ENCODE measurements at places on chromosomes 7 and 10. TPM values are rescaled to one million over a fixed set of nuclear protein-coding genes. Genes with fewer than 3 reads are reported as not detected.
A peak's percentile ranks its signal among the peaks of the same experiment; 100 is the strongest.

The TSPAN12 gene
- 7.0 TPM for polyA plus RNA-seq

- peak; percentile 51 for DNase-seq
Observed at GRCh38 chr10:75972491-75973276, 541.3 kb downstream of the LRMDA start.

DNA sequence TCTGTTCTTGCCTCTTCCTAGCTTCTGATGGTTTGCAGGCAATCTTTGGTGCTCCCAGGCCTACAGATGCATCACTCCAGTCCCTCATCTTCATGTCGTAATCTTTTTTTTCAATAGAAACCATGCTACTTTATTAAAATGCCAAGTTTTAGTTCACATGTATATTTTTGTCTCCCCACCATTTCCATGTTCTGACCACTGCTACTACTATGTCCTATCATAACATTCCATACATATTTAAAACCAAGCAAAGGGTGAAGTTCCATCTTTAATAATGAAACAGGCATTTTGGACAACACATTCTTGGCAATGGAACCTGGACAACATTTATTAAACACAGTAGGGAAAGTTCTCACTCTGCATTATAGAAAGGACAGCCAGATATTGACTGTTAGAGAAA is 58.8 kb downstream of the ZNF518A start:
- DNase-seq = no peak

The CCDC6 gene
- 14.5 TPM for polyA plus RNA-seq

DNA sequence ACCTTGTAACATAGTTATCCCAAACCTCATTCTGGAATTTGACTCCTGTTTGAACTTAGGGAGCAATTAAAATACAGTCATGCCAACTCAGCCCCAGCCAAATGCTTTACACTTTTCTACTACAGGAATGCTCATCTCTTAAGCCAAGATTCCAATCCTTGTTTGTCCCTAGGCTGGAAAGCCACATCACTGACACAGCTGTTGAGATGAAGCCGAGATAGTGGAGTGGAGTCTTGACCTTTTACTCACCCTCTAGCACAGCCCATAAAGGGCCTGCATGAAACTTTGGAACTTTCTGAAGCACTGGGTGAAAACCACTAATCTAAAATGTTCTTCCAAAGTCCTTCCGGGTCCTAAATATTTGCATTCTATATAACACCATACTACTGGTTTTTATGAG is 247.3 kb downstream of the ETV1 start:
- peak; percentile 64 for DNase-seq

GRCh38 chr10:91251430-91252056 is 31.1 kb downstream of the PCGF5 start:
- DNase-seq = peak; percentile 66

DNA sequence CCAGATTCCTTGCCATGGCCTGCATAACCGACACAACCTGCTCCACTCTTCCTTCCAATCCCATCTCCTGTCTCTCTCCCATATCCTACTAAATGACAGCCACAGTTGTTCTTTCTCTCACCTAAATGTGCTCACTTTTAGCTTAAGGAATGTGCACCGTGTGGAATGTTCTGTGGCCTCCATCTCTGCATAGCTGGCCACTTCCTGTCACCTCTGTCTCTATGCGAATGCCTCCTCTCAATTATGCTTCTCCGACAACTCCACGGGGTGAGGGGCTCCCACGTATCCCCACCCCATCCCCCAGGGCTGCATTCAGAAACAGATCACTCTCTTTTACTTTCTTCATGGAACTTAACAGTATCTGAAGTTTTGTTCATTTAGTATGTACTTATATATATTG is 110.7 kb downstream of the RAB18 start:
- no peak for DNase-seq

GRCh38 chr7:74718336-74718735 is 55.5 kb upstream of the NCF1 start:
- DNase-seq = no peak

- DNase-seq = no peak
Observed at GRCh38 chr7:28095231-28095630, 85.4 kb downstream of the JAZF1 start.

The LRRC18 gene
- not detected for polyA plus RNA-seq

DNA sequence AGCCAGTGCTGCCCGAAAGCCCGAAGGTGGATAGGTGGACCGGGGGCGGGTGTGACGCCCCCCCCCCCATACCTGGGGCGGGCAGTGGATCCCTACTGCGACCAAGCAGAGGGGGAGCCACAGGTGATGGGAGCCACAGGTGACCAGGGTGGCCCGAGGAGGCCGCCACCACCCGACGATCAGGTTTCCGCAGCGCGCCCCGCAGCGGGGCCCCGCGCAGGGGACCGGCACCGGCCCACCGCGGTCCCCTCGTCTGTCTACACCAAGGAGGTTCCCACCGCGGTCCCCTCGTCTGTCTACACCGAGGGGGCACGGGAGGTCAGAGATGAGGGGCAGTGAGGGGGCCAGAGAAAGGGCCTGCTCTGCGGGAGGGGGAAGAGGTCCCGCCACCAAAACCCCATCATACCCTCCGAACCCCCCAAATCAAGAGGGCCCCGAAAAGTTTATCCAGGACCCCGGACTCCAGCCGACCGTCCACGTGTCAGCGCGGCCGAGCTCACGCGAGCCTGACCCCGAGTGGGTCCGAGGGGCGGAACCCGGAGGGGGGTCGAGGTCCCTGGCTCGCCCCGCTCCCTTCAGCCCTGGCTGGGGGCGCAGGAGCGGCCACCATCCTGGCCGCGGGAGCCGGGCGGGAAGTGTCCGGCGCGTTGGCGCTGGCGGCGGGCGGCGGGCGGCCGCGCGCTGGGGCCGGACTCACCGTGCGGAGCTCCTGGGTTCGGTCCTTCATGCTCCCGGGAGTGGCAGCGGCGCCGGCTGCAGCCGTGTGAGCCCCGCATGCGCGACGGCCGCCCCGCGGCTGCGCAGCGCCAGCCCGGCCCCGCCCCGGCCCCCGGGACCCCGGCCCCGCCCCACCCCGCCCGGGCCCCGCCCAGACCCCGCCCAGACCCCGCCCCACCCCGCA is at the start of gene STX1A:
TSS of gene STX1A (minus strand) at position 765 of the 901 bp plus-strand sequence. CDS start at position 727, 38 bp downstream.
- peak; percentile 75 for DNase-seq

GRCh38 chr7:131151034-131151433 is 176.6 kb upstream of the MKLN1 start:
- DNase-seq = no peak

The PDK4 gene
- polyA plus RNA-seq = 0.37 TPM

The SORCS3 gene
- polyA plus RNA-seq = 14.3 TPM

DNA sequence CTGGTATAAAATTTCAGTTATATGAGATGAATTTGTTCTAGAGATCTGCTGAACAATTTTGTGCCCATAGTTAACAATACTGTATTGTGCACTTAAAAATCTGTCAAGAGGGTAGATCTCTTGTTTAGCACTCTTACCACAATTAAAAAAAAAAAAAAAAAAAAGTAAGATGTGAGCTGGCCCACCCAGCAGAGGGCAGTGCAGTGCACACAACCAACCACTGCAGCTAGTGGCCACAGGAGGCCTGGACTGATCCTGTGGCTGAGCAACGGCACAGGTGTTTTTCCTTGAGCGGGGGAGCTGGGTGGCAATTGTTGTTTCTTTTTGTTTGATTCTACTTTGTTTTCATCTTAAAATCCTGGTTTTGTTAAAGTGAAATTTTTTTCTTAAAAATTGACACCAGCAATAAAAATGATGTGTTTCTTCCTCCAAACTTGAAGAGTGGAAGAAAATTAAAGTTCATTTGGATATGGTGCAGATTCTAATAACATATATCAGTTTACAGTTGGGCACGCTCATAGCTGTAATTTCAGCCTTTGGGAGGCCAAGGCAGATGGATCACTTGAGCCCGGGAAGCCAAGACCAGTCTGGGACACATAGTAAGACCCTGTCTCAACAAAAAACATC is 171.1 kb upstream of the TBX20 start:
- DNase-seq = peak; percentile 73

The NXPH1 gene
- 1.7 TPM for polyA plus RNA-seq

DNA sequence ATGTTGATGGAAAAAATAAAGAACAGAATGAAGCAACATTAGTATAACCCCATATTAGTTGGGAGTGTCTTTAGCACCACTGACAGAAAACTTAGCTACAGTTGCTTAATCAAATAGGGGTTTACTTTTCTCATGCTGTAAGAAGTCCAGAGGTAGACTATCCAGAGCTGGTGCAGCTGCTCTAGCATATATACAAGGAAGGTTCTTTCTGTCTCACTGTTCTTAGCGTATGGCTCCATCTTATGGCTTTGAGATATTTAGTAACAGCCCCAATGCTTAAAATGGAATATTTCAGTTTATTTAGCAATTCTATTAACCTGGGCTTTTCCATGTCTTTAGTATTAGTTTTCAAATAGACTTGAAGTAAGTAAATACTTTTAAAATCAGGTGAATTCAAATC is 15.2 kb upstream of the WNT2 start:
- DNase-seq = no peak

The RHBDD2 gene
- 190 TPM for polyA plus RNA-seq

The URGCP gene
- 42.7 TPM for polyA plus RNA-seq

DNA sequence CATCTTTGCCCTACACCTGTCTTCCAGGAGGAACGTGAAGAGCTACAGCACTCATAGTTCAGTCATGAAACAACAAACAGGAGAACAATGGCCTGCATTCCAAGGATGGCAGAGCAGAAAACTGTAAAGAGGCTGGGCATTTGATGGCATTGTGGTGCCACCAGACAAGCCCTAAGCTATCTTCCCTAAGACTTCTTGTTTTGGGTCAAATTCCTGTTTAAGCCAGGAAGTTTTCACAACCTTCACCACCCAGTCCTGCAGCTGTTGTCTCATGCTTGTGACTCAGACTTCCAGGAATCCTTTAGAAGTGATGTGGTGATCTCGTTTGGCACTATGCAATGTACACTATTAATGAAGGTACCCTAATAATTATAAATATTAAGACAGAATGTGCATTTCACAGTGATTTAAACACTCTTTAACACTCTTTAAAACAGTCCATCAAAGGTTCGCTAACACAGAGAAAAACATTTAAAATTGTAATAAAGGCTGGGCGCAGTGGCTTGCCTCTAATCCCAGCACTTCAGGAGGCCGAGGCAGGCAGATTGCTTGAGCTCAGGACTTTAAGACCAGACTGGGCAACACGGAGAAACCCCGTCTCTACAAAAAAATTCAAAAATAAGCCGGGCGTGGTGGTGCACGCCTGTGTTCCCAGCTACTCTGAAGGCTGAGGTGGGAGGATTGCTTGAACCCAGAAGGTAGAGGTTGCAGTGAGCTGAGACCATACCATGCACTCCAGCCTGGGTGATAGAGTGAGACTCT is 2.7 kb upstream of the HERPUD2 start:
- DNase-seq = peak; percentile 67

The CNTNAP2 gene
- polyA plus RNA-seq = 5.1 TPM

DNA sequence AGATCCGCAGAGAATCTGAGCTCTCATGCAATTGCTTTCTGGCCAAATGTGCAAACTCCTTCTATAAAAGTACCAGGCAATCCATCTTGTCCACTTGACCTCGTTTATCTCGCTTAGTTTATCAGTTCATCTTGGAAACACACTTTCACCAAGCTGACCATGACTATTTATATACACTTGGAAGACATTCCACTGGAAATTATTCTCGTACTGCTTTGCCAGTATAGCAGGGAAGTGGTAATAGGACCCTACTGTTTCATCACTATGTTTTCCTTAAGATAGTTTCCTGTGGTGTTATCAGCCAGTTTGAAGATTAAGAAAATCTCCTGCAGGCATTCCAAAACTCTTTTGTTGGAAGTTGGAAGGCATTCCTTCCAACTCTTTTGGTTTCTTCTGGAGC is 115.3 kb upstream of the FAM171A1 start:
- peak; percentile 86 for DNase-seq

The TMEM176A gene
- polyA plus RNA-seq = 35.7 TPM

- DNase-seq = no peak
Observed at GRCh38 chr10:114518401-114519305, 114.4 kb upstream of the AFAP1L2 start.

GRCh38 chr10:72253578-72253977 is 20.1 kb upstream of the DDIT4 start:
- no peak for DNase-seq

- DNase-seq = no peak
Observed at GRCh38 chr10:119673271-119673670, 22.1 kb downstream of the BAG3 start.

- no peak for DNase-seq
Observed at GRCh38 chr10:56231436-56231835, 129.6 kb downstream of the ZWINT start.

GRCh38 chr10:36256948-36257356 is 614.9 kb upstream of the FZD8 start:
- DNase-seq = peak; percentile 87

The LRIT1 gene
- not detected for polyA plus RNA-seq

The NPSR1 gene
- not detected for polyA plus RNA-seq

- no peak for DNase-seq
Observed at GRCh38 chr10:118838364-118838763, 83.6 kb upstream of the CACUL1 start.

DNA sequence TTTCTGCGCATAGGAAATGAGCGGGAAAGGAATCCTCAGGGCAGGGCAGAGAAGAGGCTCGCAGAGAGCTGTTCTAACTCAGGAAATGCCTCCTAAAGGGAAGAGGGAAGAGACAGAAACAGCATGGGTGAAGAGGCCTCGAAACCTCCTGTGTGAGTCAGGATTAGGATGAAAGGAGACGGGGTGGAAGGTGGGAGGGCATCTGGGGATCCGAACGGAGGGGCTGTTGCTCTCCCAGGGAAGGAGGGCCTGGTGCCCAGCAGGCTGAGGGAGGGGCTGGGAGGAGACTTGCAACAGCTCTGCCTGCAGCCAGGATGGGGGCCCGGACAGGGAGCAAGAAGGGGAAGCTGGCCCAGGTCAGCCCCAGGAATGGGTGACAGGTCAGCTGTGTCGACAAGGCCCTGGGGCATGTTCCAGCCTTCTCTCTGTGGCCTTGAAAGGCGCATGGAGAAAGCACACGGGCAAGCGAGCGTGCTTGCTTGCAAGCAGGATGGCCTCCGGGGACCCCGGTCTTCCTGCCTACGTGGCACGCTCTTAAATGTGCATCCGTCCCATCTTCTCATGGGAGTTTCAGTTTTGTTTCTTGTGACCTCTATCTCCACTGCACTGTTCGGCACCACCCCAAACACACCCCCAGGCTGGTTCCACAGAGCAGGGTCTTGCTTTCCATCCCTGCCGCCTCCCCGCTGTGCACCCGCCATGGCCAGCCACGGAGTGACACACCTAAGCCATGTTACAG is 63.5 kb downstream of the HIPK2 start:
- no peak for DNase-seq

DNA sequence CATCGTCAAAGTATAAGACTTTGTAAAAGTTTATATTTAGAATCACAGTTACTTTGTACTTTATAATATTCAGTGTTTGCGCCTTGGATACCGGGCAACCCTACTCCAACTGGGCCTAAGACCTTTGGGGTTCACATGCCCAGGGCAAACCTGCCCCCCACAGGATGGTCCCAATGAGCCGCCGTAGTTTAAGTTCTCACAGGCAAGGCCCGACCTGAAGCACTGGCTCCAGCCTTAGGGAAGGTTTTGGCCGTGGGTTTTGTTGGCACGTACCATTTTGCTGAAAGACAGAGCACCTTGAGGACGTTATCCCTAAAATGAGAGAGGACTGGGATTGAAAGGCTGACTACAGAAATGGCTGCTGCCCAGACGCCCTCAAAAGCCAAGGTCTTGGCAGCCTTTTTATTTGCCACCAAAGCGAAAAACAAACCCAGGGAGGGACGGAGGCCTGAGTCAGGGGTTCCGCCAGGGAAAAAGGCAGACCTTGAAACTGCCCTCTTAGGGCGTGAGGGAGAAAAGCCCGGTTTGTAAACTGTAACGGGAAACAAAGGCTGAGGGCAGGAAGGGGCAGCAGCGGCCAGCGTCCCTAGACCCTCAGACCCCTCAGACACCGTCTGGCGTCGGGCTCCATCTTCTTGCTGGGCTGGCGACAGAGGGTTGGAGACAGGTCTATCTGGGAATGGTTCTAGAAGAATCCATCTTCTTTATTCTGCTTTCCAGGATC is at the start of gene CCDC172:
TSS of gene CCDC172 (plus strand) at position 222 of the 724 bp plus-strand sequence. CDS start 564 bp downstream, outside the sequence.
- no peak for DNase-seq

GRCh38 chr10:22315455-22316285 is 518 bp upstream of the COMMD3 start:
- DNase-seq = no peak

All from cardiac muscle cell (in vitro differentiated cells and primary cell).